ENCODE measurements at places on chromosomes 7 and 10.

DNA sequence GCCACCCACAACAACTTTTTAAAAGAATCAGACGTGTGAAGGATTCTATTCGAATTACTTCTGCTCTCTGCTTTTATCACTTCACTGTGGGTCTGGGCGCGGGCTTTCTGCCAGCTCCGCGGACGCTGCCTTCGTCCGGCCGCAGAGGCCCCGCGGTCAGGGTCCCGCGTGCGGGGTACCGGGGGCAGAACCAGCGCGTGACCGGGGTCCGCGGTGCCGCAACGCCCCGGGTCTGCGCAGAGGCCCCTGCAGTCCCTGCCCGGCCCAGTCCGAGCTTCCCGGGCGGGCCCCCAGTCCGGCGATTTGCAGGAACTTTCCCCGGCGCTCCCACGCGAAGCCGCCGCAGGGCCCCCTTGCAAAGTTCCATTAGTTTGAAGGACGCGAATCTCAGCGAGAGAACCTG lies 461 bp upstream of the HTRA1 start:
- DNase-seq = no peak

- DNase-seq = no peak
These were observed 47.5 kb downstream of the ACSM6 start for GRCh38 chr10:95241533-95241932.

DNA sequence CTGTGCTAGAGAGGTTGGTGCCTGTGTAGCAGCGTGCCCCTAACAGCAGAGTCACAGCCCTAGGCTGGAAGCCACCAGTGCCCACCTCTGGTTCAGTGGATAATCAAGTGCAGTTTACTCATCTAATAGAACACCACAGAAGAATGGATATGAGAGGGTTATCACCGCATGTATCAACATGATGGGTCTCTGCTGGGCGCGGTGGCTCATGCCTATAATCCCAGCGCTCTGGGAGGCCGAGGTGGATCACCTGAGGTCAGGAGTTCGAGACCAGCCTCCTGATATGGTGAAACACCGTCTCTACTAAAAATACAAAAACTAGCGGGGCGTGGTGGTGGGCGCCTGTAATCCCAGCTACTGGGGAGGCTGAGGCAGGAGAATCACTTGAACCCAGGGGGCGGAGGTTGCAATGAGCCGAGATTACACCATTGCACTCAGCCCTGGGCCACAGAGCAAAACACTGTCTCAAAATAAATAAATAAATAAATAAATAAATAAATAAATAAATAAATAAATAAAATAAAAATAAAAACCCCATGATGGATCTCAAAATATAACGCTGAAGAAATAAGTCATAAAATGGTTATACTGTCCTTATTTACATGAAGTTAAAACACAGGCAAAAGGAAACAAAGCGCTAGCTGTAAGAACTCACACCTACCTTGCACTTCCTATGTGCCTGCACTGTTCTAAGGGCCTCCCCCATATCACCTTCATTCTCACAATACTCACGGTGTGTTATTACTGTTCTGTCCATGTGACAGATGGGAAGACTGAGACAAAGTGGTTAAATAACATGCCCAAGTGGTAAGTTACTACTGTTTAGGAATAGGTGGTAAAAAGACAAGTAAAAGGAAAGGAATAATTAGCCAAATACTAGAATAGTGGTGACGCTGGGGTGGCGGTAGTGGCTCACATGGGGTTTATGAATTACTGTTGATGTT lies 70.9 kb downstream of the AMZ1 start:
- no peak for DNase-seq

DNA sequence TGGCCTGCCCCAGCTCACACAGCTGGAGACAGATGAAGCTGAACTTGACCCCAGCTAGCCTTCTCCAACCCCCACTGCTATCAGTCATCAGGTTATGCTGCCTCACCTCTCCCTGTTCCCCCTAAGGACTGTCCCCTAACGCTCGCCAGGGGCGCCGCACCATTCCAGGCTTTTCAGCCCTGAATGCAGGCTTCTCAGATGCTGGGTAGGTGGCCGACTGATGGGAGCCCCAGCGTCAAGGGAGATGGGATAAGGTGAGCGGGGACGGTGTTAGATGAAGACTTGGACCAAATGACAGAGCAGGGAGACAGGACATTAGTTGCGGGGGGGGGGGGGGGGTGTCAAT lies 15.8 kb upstream of the OPALIN start:
- no peak for DNase-seq

DNA sequence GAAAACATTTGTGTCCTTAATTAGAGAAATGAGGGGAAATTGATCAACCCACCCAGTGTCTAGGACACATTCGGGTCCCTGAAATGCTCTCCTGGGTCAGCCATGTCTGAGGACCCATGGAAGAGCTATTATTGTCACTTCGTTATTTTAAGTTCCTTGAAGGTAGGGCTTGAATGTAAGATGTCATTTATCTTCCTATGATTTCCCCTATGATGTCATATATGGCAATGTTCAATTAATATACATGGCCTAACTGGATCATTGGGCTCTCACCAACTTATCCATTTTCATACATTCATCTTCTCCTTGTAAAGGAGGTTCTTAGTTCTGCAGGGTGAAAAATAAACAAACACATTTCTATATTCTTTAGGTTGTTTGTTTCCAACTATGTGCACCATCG lies 113.0 kb upstream of the FAM171A1 start:
- no peak for DNase-seq

DNA sequence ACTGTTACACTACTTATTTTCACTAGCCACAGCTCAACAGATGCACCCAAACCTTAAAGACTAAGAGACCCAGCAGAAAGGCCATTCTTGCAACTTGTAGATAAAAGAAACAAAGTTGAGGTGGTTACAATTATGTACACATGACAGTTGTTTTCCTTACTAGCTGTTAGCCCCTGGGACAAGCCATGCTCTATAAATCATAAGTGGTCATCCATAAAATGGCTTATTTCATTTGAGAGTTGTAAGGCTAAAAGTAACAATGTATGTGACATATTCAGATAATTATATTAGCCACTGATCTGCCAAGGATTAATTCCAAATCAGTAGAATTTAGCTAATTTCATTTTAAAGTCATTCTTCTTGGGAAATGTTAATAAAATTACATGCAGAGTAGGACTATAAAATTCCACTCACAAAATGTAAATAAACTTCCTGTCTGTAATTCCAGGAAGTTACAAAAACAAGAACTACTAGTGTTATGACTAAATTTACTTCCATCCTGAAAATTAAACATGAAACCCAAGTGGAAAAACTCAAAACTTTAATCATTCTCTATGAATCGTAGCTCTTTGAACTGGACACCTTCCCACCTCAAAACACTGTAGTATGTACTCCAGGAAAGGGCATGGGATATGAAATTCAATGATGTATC lies 13.3 kb downstream of the SLC37A3 start:
- DNase-seq = no peak
